Stimulated activated CD8-positive, alpha-beta memory T cell treated with anti-CD3 and anti-CD28 coated beads, Interleukin-7, amount 100 ng/mL, for 24 hours (primary cell): ENCODE measurements at places on chromosomes 11 and 22.

- DNase-seq = no peak
Observed at GRCh38 chr22:31846161-31847115, 92.6 kb downstream of the DEPDC5 start.

- DNase-seq = no peak
Observed at GRCh38 chr11:31509051-31509428, 382 bp downstream of the IMMP1L start.

DNA sequence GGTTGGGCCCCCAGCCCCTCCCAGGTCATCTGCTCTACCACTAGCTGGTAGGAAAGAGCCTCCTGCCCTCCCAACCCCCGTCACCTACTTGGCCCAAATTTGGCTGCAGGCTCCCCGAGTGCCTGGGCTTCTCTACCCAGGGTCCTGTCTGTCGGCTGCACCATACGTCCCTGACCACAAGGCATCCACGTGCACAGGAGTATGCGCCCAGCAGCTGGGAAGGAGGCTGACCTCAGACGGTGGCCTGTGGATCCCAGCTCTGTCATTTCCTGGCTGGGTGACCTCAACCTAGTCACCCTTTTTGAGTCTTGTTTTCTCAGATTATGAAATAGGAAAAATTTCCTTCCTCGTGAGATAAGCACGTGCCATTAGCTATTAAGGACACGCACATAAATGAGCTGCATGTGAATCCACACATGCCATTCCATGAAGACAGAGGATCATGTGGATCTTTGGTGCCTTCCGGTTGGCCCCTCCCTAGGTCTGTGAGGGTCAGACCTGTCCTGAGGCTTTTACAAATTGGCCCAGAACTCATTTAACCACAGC lies 13.7 kb downstream of the CYB561A3 start:
- no peak for DNase-seq

GRCh38 chr22:22394591-22394990 lies 114.0 kb downstream of the ZNF280B start:
- DNase-seq = no peak

- no peak for DNase-seq
Observed at GRCh38 chr11:74094393-74094792, 76.4 kb downstream of the C2CD3 start.

DNA sequence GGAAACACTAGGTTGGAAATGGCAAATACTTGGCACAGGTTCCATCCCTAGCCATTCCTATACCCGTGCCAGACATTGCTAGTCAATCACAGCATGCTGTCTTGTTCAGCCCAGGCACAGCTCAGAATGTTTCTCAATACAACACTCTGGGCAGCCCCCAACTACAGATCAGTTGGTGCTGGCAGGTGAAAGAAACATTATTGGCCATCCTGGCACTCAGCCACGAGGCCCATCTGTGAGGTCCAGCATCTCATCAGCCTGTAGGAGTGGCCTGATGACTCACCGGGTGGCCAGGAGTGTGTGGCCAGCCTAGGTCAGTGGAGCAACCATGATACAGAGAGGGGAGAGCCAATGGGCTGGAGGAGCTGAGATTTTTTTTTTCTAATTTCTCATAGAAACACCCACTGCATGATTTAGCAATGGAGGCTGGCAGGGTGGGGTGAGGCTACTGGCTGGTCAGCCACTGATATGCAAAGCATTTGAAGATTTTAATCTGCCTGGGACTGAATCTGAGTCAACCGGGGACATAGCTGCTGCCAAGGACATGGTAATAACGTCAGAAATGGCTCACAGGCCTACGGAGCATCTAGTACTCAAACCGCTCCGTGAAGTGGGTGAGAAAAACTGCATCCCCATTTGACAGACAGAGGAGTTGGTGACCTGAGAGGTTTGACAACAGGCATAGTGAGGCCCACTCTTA lies 5.4 kb downstream of the MYO18B start:
- DNase-seq = no peak

GRCh38 chr11:1515082-1516060 lies 28.8 kb upstream of the MOB2 start:
- DNase-seq = peak; percentile 62

- DNase-seq = no peak
Observed at GRCh38 chr22:49824185-49824925, 3.3 kb downstream of the BRD1 start.

GRCh38 chr11:48087974-48088681 lies 107.8 kb downstream of the PTPRJ start:
- DNase-seq = no peak

DNA sequence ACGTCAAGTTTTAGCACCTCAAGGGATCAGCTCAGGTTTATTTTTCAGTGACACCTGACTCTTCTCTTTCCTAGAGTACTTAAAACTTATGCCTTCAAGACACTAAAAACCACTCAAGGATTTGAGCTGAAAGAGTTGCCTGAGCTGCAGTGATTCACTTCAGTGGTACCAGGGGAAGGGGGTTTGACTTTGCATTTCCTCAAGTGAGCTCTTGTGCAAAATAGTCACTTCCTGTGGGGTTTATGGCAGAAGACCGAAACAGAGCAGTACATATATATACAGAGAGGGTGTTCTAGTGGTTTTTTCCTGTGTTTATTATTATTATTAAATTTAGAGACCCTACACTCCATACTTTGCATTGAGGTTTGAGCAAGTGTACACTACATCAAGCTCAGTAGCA lies 60.7 kb downstream of the DBX1 start:
- no peak for DNase-seq
